ENCODE measurements at places on chromosomes 5 and 9. TPM values are rescaled to one million over a fixed set of nuclear protein-coding genes. Genes with fewer than 3 reads are reported as not detected.

- DNase-seq: no peak
Observed at GRCh38 chr5:76339919-76340318, 63.2 kb upstream of the IQGAP2 start.

DNA sequence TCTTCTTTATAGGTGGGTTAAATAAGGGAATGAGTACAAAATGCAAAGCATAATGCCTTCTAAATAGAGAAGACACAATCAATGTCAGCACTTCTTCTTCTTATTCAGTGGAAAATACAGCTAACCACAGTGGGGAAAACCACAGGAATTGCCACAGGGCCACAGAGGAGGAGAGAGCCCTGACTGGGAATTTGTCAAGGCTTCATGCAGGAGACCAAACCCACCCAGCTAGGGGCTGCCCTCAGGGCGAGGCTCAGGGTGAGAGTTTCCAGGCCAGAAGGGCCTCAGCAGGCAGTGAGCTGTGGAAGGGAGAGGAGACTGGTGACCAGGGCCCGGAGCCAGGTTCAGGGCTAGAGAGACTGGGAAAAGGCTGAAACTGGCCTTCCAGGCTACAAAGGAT, 279.1 kb downstream of the MSX2 start:
- DNase-seq: no peak

DNA sequence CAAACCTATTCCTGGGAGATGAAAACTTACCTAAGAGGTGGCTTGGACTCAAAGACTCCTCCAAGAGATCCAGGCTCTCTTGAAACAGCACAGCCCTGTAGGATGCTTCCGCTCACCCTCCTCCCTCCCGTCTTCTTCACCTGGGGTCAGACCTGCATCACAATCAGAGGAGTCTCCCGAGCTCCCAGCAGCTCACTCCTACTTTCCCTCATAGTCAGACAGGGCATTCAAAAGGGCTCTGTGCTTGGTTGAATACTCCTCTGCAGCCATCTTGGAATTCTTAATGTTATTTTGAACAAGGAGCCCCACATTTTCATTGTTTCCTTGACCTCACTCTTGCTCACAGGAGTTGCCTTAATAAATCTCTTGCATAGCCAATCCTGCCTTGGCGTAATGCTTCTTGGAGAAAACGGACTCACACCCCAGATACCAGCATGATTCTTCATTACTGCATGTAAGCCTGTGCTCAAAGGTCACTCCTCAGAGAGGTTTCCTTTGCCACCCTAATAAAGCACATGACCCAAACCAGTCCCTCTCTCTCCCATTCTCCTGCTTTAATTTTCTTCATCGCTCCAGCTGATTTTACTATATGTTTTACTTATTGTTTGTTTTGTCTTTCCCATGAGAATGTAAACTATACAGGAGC, 47.1 kb upstream of the IFNK start:
- DNase-seq: no peak

GRCh38 chr9:121292051-121292450, 24.1 kb downstream of the GSN start:
- DNase-seq: no peak

GRCh38 chr5:102283102-102283797, 12.8 kb downstream of the SLCO4C1 start:
- no peak for DNase-seq

GRCh38 chr5:139100825-139101224, 97.3 kb downstream of the SIL1 start:
- DNase-seq: no peak

GRCh38 chr9:12920437-12920836, 145.6 kb downstream of the LURAP1L start:
- DNase-seq: no peak

Gene GCNT1
- total RNA-seq: 8.8 TPM

DNA sequence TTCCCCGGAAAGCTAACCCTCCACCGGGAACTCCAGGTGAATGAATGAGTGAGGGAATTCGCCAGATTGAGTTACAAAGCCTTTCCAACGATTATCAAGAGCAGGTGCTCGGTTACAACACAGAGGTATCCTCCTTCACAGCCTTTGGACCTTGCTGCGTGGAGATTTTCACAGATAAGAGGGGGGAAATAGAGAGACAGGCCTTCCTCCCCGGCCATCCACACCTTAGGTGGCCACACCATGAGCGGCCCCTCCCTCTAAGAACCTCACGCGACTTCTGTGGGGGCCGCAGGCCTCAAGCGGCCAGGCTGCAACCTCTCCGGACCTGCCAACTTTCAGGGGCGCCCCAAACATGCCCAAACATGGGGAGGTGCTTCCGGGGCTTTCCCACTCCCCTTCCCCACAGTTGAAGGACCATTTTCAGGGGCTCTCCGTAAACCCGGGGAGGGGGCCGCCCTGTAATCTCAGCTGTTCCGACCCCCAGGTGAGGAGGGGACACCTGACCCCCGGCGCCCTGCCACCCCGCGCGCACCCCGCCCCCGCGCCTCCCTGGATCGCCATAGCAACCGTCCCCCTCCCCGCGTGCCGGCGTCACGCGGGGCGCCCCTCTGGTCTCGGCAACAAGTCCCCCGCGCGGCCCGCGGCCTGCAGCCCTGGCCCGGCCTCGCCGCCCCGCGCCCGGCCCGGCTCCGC, 603 bp downstream of the DENND1A start:
- DNase-seq: no peak

Gene CCNI2
- 1.4 TPM for total RNA-seq

DNA sequence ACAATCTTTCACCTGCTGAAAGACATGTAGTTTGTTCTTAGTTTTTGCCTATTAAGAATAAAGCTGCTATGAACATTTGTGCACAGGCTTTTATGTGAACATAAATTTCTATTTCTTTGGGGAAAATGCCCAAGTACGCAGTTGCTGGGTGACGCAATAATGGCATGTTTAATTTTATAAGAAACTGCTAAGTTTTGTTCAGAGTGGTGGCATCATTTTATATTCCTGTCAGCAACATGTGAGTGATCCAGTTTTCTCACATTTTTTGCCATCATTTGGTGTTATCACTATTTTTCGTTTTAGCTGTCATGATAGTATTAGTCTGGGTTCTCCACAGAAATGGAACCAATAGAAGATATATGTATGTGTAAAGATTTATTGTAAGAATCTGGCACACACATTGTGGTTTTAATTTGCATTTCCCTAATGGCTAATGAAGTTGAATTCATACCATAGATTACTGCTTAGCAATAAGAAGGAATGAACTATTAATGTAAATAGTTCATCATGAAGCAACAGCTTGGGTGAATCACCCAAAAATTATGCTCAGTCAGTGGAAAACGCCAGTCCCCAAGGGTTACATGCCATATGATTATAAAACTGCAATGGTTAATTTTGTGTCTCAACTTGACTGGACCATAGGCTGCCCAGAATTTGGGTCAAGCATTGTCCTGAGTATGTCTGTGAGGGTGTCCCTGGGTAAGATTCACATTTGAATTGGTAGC, 358.6 kb downstream of the MSX2 start:
- no peak for DNase-seq

Gene BICD2
- total RNA-seq: 22.8 TPM

GRCh38 chr5:140481758-140482157, 65.7 kb upstream of the EIF4EBP3 start:
- no peak for DNase-seq

- no peak for DNase-seq
Observed at GRCh38 chr5:42499016-42499415, 75.8 kb downstream of the GHR start.

GRCh38 chr5:139043157-139043905, 154.8 kb downstream of the SIL1 start:
- DNase-seq: no peak

GRCh38 chr9:133889584-133890301, 102.4 kb downstream of the VAV2 start:
- DNase-seq: no peak

- DNase-seq: no peak
Observed at GRCh38 chr5:71788794-71789193, 69.7 kb downstream of the CARTPT start.

GRCh38 chr9:13053504-13053903, 226.0 kb downstream of the MPDZ start:
- DNase-seq: no peak

- no peak for DNase-seq
Observed at GRCh38 chr9:8555762-8556500, 756.4 kb upstream of the DMAC1 start.

Data from H1 (cell line).